Fibroblast of skin of abdomen (primary cell): ENCODE measurements at places on chromosomes 16 and 17.

DNA sequence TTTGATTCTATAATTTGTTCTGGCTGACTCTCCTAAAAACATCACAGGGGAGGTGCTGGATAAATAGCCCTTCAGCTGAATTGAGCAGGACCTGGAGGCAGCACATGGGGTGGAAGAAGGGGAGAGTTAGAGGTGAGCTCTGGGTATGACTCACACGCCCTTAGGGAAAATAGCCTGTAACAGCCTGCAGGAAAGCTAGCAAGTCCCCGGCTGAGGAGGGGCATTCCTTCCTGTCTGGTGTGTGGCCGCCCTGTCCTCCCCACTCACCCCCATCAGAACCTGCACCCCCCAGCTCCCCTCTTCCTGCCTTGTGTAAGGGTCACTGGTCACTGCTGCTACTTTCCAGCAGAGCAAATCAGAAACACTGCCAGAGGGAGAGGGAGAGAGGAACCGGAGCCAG, 187.4 kb downstream of the C16orf95 start:
- peak; percentile 22 for DNase-seq

GRCh38 chr16:68404736-68405345, 43.5 kb downstream of the SMPD3 start:
- DNase-seq = no peak

DNA sequence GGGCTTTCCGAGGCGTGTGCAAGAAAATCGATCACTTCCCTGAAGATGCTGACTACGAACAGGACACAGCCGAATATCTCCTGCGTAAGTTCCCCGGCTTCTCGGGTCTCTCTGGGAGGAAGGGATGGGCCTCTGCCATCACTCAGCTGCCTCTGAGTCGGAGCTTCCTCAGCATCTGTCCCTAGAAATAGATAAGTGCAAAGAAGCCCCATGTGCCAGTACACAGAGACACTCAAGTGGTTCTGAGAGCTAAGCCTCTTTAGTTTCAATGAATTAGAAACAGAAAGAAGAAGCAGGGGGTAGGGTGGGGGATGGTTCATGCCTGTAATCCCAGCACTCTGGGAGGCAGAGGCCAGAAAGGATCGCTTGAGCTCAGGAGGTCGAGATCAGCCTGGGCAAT, 90.6 kb downstream of the CACNG3 start:
- DNase-seq = no peak

DNA sequence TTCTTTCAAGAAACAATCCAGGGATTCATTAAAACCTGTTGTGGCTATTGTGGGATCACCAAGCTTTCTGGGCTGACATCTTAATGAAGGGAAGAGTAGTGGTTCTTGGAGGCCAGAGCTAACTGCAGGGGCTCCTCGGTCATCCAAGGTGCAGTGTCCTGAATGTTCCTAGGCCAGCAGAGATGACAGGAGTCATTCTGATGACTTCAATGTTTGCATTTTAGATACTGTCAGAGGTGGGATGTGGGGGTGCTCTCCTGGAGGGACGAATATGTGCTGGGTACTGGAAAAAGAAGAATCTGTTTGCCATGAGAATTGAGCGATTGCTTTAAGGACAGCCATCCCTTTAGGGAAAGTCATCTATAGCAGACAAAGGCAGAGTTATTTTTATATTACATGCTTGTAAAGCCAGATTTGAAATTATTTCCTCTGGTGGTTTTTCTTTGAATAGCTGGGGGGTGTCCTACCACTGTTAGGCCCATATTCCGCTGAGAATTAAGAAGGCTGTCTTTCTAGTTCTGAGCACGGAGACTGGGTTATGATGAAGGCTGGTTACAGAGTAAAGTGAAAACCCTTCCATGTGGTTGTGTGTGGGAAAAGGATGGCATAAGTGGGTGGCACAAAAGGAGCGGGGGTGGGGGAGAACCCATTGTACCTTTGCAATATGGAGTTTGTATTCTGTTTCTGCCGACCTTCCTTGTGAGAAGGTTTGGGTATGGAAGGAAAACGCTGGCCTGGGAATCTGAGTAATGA, 7.4 kb downstream of the HLF start:
- DNase-seq = no peak

GRCh38 chr17:41315204-41315794, at the start of gene KRTAP17-1:
KRTAP17-1 (minus strand) TSS chr17:41315710; CDS start chr17:41315650, 60 bp downstream.
- DNase-seq = no peak

DNA sequence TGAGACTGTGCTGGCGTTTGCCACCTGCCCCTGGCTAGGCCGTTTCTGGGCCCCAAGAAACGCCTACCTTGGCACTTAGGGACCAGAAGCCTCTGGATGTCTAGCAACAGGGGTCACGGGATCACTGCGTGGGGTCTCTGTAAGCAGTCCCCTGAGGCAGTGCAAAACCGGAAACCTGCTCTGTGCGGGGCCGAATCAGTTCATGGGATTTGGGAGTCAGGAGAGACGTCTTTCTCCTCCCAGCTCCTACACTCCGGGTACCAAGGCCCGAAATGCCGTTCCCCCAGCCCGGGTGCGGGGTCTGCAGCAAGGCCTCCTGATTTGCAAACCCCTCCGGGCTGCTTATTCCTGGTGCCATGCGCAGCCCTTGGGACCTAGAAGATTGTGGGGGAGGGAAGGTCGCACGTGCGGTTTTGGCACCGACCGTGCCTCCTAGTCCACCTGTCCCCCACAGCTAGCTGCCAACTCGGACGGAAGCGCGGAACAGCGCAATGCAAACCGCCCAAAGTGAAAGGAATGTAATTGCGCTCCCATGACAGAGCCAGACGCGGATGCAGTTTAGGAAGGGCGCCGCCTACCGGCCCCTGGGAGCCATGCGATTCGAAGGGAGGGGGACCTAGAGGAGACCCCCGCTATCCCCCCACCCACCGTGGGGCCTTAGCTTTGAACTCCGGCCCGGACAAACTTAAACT, 6.5 kb downstream of the IRX5 start:
- peak; percentile 83 for DNase-seq

DNA sequence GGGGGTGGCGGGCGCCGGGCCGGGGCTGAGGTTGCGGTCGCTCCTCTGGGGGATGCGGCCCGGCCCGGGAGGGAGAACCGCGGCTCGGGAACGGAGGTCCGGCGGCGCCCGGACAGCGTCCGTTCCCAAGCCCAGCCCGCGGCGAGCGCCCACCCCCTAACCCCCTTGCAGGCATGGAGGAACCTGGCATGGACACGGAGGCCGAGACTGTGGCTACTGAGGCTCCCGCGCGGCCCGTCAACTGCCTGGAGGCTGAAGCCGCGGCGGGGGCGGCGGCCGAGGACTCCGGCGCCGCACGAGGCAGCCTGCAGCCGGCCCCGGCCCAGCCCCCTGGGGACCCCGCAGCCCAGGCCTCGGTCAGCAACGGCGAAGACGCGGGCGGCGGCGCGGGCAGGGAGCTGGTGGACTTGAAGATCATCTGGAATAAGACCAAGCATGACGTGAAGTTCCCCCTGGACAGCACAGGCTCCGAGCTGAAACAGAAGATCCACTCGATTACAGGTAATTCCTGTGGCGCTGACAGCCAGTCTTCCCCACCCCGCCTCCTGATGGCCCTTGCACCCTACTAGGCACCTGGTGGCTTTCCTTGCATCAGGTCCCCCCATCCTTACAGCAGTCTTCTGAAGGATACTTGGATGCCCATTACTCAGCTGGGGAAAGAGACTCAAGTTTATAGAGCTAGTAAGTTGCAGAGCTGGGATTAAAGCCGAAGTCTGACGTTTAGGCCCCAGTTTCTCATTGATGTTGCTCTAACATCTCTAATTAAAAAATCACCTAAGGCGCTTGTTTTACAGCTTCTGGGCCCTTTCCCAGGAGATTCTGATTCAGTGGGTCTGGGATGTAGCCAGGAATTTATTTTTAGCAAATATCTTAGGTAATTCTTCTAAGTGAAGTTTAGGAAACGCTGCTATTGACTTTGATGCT, 514 bp downstream of the UBFD1 start:
- DNase-seq = peak; percentile 8

- no peak for DNase-seq
These were observed 160.9 kb upstream of the TOX3 start for GRCh38 chr16:52707676-52708337.

DNA sequence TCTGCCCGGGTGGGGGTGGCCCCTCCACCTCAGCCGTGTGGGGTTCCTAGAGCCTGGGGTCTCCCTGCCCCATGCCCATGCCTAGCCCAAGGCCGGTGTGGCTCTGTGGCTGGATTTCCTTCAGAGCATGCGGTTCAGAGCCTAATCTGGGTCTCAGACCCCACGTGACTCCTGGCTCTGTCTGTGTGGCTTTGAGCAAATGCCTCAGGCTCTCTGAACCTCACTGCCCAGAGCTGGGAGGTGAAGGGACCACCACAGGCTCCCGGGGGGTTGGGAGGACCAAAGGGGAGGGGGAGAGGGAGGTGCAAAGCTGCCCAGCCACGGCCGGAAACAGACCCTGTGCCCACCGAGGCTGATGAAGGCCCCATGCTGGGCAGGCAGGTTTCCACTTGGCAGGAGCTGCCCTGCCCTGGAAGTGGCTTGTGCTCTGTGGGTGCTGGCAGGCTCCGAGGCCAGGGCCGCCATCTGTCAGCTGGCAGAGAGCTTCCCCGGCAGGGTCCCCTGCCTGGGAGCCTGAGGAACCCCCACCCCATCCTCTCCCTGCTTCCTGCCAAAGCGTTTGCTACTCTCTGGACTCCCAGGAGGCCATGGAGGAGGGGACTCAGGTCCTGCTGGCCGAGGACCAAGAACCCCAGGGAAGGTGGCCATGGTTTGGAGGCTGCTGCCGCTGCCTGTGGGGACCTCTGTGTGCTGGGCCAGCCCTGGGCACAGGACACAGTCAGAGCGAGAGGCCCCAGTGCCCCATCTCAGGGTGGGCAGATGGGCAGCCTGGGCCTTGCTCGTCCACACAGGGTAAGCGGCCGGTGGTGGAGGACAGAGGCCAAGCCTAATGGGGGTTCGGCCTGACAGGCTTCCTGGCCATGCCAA, 4.0 kb downstream of the CDH15 start:
- no peak for DNase-seq
